Type B pancreatic cell (in vitro differentiated cells): ENCODE measurements at places on chromosomes 12 and 14.

GRCh38 chr14:105363847-105364708 is 34.3 kb upstream of the TEX22 start:
- H3K27me3 ChIP-seq, result no peaks in the 10 kb centered on the region
- peak overlapping the region; percentile 11 for H3K4me3 ChIP-seq
- H3K36me3 ChIP-seq, result peaks cover 4% of the 10 kb centered on the region

GRCh38 chr14:74954232-74954946 is 1.0 kb downstream of the PGF start:
- peak overlapping the region; percentile 78 for H3K4me3 ChIP-seq
- H3K4me1 ChIP-seq, result peaks cover 38% of the 10 kb centered on the region
- H3K27me3 ChIP-seq, result peaks cover 4% of the 10 kb centered on the region

- H3K27me3 ChIP-seq, result peaks cover 32% of the 10 kb centered on the region
- DNase-seq, result no peak
- peaks cover 7% of the 10 kb centered on the region for H3K4me1 ChIP-seq
- H3K27ac ChIP-seq, result peak overlapping the region; percentile 73
- H3K4me3 ChIP-seq, result peak overlapping the region; percentile 86
These were observed 630 bp downstream of the ALDH1L2 start for GRCh38 chr12:105083551-105084105.

DNA sequence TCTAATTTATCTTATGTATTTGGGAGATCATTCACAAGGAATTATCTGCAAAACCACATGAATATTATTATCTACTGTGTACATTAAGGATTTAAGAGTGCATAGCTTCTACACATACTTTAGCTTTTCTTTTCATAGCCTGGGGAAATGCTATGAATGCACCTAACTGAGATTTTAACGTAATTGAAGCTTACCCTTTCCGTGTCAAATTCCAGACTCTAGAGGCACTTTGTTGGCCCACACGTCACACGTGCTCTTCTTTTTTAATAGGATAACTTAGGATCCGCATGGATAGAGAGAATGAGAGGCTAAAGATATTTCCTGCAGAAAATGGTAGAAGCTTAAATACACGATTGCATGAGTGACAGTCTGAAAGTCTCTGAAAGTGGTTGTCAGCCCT is 481.1 kb downstream of the PCNX1 start:
- no peak overlapping the region for H3K4me3 ChIP-seq
- H3K27me3 ChIP-seq, result no peaks in the 10 kb centered on the region
- DNase-seq, result no peak
- no peak overlapping the region for H3K27ac ChIP-seq
- H3K36me3 ChIP-seq, result peaks cover 9% of the 10 kb centered on the region

GRCh38 chr14:91367173-91368171 is 50.1 kb downstream of the CCDC88C start:
- no peaks in the 10 kb centered on the region for H3K36me3 ChIP-seq
- peak overlapping the region; percentile 57 for H3K27ac ChIP-seq
- H3K4me3 ChIP-seq, result no peak overlapping the region
- H3K27me3 ChIP-seq, result no peaks in the 10 kb centered on the region

DNA sequence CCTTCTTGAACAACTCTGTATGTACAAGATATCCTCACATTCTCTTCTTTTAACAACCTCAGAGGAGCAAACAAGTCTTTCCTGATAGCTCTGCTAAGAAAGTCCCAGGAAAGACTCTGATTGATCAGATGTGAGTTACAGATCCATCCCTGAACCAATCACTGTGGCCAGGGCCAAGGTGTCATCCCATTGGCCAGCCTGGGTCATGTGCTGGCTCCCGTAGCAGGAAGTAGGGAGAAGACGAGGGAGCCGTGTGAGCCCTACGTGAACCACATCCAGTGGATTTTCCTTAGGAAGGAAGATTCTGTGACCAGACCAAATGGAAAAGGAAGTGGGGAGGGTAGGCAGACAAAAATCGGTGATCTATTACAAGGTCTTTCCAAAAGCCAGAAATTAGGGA is 5.6 kb downstream of the P2RX7 start:
- H3K27ac ChIP-seq, result no peak overlapping the region
- no peaks in the 10 kb centered on the region for H3K4me1 ChIP-seq
- no peak for DNase-seq
- H3K27me3 ChIP-seq, result no peaks in the 10 kb centered on the region
- H3K4me3 ChIP-seq, result no peak overlapping the region

- H3K36me3 ChIP-seq, result peaks cover 23% of the 10 kb centered on the region
- H3K27me3 ChIP-seq, result peaks cover 9% of the 10 kb centered on the region
- peak; percentile 39 for DNase-seq
- H3K27ac ChIP-seq, result no peak overlapping the region
- no peak overlapping the region for H3K4me3 ChIP-seq
These were observed 19.7 kb downstream of the AGAP2 start for GRCh38 chr12:57718641-57719528.

DNA sequence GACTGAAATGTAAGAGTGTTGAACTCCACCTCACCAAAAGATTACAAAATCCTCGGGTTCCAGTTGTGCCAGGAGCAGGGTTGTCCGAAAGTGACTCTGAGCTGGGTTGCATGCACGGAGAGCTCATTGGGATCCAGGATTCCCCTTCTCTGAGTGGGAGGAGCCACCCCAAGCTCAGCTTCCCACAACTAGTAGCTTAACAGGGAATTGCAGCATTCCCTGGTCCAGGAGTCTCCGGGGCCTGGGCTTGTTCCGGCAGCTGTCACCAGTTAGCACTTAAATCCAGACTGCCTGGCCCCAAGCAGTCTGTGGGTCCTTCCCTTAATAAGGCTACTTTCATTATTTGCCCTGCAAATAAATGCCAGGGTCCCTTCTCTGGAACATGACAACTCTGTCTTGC is 50.1 kb downstream of the CD9 start:
- no peaks in the 10 kb centered on the region for H3K4me1 ChIP-seq
- no peak for DNase-seq
- peaks cover 9% of the 10 kb centered on the region for H3K27me3 ChIP-seq
- peaks cover 5% of the 10 kb centered on the region for H3K36me3 ChIP-seq
- H3K27ac ChIP-seq, result no peak overlapping the region
- H3K4me3 ChIP-seq, result no peak overlapping the region

DNA sequence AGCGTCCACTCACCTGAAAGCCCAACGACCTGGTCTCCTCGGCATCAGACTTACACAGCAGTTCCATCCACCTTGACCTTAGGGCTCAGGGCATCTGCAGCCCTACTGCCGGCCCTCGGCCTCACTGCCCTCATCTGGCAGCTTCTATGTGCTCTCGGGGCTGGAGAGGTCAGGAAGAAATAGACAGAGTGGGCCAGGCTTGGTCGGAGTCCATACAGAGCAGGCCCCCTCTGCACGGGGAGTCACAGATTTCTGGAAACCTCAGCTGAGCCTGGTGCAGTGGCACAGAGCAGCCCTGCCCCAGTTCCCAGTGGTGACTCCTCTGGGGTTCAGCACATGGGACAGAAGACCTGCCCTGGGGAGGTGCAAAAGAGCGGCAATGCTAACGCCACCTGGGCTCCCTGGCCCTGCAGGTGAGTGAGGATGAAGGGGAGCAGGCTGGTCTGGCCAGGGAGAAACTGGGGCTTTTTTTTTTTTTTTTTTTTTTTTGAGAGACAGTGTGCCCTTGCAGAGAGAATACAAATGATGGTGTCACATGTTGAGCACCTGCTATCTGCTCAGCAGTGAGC is 190.1 kb upstream of the PRMT8 start:
- H3K4me1 ChIP-seq, result peaks cover 20% of the 10 kb centered on the region
- H3K27me3 ChIP-seq, result peaks cover 51% of the 10 kb centered on the region
- H3K36me3 ChIP-seq, result no peaks in the 10 kb centered on the region
- no peak overlapping the region for H3K4me3 ChIP-seq
- H3K27ac ChIP-seq, result peak overlapping the region; percentile 100

DNA sequence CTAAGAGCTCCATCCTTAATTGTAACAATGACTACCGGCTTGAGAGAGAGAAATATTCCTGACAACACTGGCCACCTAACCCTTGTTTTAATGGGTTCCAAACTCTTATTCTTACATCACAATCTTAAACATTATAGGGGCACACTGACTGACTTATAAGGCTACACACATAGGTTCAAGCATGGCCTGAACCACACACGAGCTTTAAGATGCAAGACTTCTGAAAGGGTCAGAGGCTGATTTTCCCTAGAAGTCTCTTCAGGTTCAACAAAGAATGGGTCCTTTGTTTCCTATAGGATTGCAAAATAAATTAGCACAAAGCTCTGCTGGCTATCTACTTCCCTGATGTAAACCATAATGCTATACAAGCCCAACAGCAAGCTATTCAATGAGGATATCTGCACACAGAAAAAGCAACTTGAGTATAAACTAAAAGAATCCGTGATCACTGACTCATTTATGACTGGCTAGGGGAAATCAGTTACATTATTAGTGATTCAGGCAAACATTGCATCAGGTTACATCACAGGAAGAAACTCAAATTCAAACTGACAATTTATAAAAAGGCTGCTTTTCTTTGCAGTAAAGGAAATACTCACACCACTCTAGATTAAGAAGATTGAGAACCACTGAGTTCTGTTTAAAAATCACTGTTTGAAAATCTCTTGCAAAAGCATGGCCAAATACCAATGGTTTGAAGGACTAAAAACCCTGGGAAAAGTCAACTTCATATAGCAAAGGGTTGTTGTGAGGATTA is 8.5 kb downstream of the BTG1 start:
- peaks cover 51% of the 10 kb centered on the region for H3K36me3 ChIP-seq
- peak overlapping the region; percentile 97 for H3K4me3 ChIP-seq
- H3K27ac ChIP-seq, result peak overlapping the region; percentile 37
- H3K4me1 ChIP-seq, result peaks cover 69% of the 10 kb centered on the region

- H3K4me1 ChIP-seq, result peaks cover 15% of the 10 kb centered on the region
- no peaks in the 10 kb centered on the region for H3K36me3 ChIP-seq
- H3K27me3 ChIP-seq, result no peaks in the 10 kb centered on the region
- DNase-seq, result no peak
These were observed 479.6 kb downstream of the ADAMTS20 start for GRCh38 chr12:43072431-43072830.

DNA sequence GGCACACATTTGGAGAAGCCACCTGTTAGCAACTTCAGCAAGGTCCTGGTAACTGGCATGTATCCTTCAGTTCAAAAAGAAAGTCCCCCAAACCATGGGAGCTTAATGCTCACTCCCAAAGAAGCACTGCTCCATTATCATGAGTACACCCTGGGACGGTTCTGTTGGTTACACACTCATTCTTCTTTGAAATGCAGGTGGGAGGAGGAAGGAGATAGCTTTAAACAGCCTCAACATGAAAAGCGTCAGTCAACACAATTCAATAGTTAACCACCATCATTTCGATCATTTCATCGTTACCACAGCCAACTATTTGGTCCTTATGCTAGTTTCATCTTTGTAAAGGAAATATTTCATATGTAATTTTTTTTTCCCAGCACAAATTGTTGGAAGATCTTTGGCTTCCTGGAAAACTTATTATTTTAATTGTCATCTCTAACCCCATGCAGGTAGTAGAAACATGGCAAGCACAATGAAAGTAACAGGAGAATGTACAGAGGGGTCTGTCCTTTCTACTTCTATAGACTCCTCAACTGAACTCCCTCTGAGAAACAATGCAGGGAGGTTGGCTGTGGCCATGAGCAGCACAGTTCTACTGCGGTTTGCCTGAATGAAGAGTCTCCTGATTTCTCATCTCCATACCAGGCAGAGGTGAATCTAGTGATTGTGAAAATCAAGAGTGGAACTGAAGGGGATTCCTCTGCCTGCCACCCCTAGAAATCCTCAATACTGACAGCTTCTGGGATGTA is 196.4 kb upstream of the FOXN3 start:
- peaks cover 10% of the 10 kb centered on the region for H3K36me3 ChIP-seq
- DNase-seq, result no peak
- no peak overlapping the region for H3K27ac ChIP-seq
- peaks cover 2% of the 10 kb centered on the region for H3K27me3 ChIP-seq

DNA sequence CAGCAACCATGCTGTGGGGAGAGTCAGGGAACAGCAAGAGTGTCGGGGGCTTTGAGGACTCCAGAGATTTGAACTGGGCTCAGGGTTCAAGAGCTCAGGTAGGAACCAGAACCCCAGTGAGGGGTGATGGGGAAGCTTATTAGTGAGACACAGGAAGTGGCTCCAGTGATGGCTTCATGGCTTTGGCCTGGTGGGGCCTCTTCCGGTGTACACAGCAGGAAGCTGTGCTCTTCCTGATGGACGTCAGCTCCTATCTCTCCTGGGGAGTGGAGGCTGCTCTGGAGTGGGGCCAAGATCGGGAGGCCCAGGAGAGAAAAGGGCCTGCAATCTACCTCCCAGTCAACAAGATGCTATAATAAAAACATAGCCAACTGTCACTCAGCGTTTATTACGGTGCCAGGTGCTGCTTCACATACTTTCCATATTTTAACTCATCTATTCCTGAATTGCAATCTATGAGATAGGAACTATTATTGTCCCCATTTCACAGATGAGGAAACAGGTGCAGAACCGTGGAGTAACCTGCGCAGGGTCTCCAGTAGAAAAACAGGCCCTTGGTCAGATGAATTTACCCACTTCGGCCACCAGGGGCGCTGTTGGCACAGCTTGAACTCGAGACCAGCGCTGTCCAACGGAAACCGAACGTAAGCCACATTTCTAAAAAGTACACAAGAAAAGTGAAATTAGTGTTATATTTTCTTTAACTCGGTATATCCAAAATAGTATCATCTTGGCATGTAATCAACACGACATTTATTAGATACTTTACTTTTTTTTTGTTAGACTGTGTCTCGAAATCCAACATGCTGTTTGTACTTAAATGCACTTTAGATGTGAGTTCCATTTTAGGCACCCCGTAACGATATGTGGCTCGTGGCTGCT is 63.6 kb upstream of the DLK1 start:
- H3K27ac ChIP-seq, result no peak overlapping the region
- H3K36me3 ChIP-seq, result no peaks in the 10 kb centered on the region
- H3K27me3 ChIP-seq, result peaks cover 16% of the 10 kb centered on the region
- H3K4me1 ChIP-seq, result peaks cover 11% of the 10 kb centered on the region

GRCh38 chr12:10211101-10211939 is 1.4 kb upstream of the GABARAPL1 start:
- peaks cover 5% of the 10 kb centered on the region for H3K4me1 ChIP-seq
- peak overlapping the region; percentile 100 for H3K27ac ChIP-seq
- peaks cover 7% of the 10 kb centered on the region for H3K27me3 ChIP-seq
- peaks cover 14% of the 10 kb centered on the region for H3K36me3 ChIP-seq
- DNase-seq, result no peak
- H3K4me3 ChIP-seq, result peak overlapping the region; percentile 53

DNA sequence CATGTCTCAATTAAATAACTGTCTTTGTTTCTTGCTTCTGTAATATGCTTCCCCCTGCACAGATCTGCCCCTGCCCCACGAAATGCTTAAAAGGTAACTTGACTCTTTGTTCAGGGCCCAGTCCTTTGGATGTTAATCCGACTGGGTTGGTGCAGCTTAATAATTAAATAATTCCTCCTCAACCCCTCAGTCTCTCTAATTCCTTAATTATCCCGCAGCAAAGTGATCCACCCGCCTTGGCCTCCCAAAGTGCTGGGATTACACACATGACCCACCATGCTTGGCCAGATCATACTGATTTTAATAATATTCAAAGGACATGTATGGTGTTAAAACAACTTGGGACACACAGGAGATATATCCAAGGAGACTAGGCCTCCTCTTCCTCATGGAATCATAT is 18.2 kb upstream of the ANAPC7 start:
- DNase-seq, result no peak
- no peak overlapping the region for H3K27ac ChIP-seq
- H3K4me1 ChIP-seq, result peaks cover 13% of the 10 kb centered on the region
- H3K27me3 ChIP-seq, result no peaks in the 10 kb centered on the region
- no peaks in the 10 kb centered on the region for H3K36me3 ChIP-seq
- H3K4me3 ChIP-seq, result no peak overlapping the region
